Umbilical cord (tissue), 2 donors: ENCODE measurements at places on chromosomes 12 and 14. TPM values are rescaled to one million over a fixed set of nuclear protein-coding genes. Genes with fewer than 3 reads are reported as not detected.

DNA sequence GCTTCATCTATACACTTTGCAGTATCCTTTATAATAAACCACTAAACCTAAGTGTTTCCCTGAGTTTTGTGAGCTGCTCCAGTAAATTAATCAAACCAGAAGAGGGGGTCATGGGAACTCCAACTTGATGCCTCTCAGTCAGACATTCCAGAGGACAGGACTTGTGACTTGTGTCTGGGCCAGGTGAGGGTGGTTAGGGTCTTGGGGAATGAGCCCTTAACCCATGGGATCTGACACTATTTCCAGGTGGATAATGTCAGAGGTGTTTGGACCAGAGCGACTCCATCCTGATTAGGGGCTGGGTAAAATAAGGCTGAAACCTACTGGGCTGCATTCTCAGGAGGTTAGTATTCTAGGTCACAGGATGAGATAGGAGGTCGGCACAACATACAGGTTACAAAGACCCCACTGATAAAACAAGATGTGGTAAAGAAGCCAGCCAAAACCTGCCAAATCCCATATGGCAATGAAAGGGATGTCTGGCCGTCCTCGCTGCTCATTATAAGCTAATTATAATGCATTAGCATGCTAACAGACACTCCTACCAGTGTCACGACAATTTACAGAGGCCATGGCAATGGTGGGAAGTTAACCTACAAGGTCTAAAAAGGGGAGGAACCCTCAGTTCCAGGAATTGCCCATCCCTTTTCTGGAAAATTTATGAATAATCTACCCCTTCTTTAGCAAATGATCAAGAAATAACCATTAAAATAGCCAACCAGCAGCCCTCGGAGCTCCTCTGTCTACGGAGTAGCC lies 58.7 kb downstream of the BCAT1 start:
- no peak for DNase-seq

Gene DNAH10
- 0.72 TPM for total RNA-seq

GRCh38 chr12:76035045-76035444 lies 3.5 kb upstream of the PHLDA1 start:
- DNase-seq: no peak

Gene HOXC4
- 3.4 TPM for total RNA-seq

GRCh38 chr12:89309440-89309802 lies 42.9 kb downstream of the DUSP6 start:
- DNase-seq: no peak

Gene KCNA1
- total RNA-seq: 2.9 TPM

Gene COCH
- total RNA-seq: 10.4 TPM

Gene LRCOL1
- total RNA-seq: not detected

DNA sequence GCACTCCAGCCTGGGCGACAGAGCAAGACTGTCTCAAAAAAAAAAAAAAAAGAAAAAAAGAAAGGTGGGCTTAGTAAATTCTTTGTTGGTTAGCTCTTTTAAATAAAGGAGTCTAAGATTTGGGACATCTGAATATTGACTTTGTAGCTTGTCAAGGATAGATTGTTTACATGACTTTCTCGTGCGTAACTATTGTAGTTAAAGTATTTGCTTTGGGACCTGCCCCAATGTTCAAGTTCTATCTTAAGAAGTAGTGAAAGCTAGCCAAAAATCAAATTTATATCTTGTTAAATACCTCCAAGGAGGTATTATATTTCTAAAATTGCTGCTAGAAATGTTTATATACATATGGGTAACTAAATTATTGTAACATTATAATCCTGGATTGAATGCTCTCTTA lies 32.4 kb downstream of the PTPN21 start:
- no peak for DNase-seq

DNA sequence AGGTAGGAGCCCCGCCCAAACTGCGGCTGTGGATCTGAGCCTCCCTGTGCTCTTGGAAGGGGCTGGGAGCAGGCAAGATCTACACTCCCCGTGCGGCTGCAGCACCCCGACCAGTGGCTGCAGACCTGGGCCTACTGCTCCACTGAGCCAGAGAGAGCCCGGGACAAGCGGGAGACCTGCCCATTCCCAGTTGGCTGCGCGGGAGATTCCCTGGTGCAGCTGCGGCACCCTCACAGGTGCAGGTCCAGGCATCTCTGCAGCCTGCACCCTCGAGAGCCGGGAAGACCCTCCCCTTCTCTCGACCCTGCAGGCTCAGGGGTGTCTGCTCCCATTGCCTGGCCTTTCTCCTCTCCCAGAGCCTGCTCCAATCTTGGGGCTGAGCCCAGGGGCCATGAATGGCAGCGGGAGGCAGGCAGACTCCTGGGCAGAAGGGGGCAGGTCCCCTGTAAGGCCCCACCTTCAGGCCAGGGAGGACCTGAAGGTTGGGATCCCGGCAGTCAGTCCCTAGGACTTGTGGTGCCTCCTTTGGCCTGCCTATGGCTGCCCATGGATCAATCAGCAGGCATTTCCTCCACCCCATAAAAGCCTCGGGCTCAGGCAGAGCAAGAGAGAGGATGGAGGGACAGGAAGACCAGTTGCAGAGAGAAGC lies 8.8 kb upstream of the A2M start:
- DNase-seq: no peak

- DNase-seq: no peak
Measured at GRCh38 chr12:49664591-49665239, 41.4 kb downstream of the PRPF40B start.

Gene OTUB2
- total RNA-seq: 1.9 TPM

- no peak for DNase-seq
Measured at GRCh38 chr14:58829594-58829993, 191.8 kb downstream of the DACT1 start.

Gene TSPAN11
- total RNA-seq: 1.7 TPM

GRCh38 chr12:117867348-117867747 lies 101.4 kb downstream of the KSR2 start:
- DNase-seq: no peak

- no peak for DNase-seq
Measured at GRCh38 chr12:53844994-53845844, 93.4 kb upstream of the HOXC13 start.

Gene CTSG
- 9.4 TPM for total RNA-seq

Gene KRT72
- total RNA-seq: 1.2 TPM

- DNase-seq: no peak
Measured at GRCh38 chr12:55718015-55718414, 2.2 kb downstream of the BLOC1S1 start.

- DNase-seq: no peak
Measured at GRCh38 chr12:89072294-89073026, 279.8 kb downstream of the DUSP6 start.

Gene PTGER2
- 2.9 TPM for total RNA-seq
